ENCODE measurements at places on chromosomes 12 and 14.

GRCh38 chr12:9669534-9669933 is at the start of gene CLEC2D:
Gene CLEC2D, plus strand, starts transcription at chr12:9669713. Its CDS starts 22 bp downstream, at chr12:9669735.
- DNase-seq = peak; percentile 71

- DNase-seq = no peak
These were observed 42.7 kb downstream of the RIN3 start for GRCh38 chr14:92556255-92556741.

GRCh38 chr12:55847033-55847432 is 4.3 kb upstream of the MMP19 start:
- DNase-seq = no peak

DNA sequence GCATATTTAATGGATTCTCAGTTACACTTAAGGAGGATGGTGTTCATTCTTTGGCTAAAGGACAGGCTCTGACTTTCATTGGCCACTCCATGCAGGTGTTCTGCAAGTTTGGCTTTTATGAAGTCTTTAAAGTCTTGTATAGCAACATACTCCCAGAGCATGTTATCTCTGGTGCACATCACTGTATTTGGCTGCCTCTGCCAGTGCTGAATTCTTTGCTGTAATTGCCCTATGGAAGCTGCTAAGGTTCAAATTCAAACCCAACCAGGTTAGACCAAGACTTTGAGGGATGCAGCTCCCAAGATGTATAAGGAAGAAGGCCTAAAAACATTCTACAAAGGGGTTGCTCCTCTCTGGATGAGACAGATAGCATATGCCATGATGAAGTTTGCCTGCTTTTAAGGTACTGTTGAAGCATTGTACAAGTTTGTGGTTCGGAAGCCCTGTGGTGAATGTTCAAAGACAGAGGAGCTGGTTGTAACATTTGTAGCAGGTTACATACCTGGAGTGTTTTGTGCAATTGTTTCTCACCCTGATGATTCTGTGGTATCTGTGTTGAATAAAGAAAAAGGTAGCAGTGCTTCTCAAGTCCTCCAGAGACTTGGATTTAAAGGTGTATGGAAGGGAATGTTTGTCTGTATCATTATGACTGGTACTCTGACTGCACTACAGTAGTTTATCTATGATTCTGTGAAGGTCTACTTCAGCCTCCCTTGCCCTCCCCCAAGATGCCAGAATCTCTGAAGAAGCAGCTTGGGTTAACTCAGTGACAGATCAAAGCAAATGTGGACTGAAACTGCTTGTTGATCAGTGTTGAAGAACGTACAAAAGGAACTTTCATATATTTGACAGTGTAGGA is 19.4 kb downstream of the TMEM116 start:
- peak; percentile 62 for DNase-seq

GRCh38 chr12:108611884-108612415 is 14.1 kb upstream of the TMEM119 start:
- DNase-seq = peak; percentile 38

- no peak for DNase-seq
These were observed 13.5 kb upstream of the SCFD1 start for GRCh38 chr14:30608533-30609006.

- DNase-seq = no peak
These were observed 22.8 kb upstream of the FBXO34 start for GRCh38 chr14:55248411-55248810.

DNA sequence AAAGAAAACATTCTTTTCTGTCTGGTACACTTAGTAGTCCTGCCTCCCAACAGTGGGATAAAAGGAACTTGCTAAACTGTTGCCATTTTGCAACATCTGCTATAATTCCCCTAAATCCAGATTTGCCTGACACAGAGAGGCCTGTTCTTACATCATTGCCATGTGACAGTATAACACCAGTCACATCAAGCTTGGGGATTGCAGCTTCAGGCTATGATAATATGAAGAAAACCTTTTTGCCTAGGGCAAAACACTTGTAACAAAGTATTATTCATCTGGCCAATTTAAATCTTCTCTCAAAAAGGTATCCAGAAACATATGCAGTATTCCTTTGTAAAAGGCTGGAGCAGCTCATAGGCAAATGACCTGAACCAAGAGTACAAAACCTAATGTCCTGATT is 80.9 kb upstream of the OTX2 start:
- no peak for DNase-seq

GRCh38 chr14:39580696-39581095 is 148.5 kb upstream of the FBXO33 start:
- DNase-seq = no peak

DNA sequence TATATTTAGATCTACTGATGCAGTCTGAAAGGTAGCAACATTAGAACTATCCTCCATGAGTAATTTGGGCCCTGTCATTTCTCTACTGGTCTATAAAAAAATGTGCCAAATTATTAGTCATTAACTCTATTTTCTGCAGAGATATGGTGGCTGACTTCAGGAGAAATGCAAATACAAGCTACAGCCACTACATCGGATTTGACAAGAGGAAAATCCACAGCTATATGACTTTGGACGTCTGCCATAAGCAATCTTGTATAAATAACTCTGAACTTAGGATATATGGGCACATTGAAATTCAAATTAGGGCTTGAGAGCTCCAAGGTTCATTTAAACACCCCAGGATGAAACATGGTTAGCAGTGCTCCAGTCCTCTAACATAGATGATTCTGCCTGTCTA is 983.0 kb upstream of the LRFN5 start:
- no peak for DNase-seq

- no peak for DNase-seq
These were observed 1224.1 kb upstream of the SEL1L start for GRCh38 chr14:82757776-82758175.

GRCh38 chr12:81079280-81080076 is 1.6 kb downstream of the ACSS3 start:
- no peak for DNase-seq

- DNase-seq = no peak
These were observed 306.2 kb upstream of the DIO3 start for GRCh38 chr14:101254805-101255764.

- DNase-seq = no peak
These were observed 63.3 kb downstream of the RASSF3 start for GRCh38 chr12:64673490-64674169.

- no peak for DNase-seq
These were observed 7.2 kb upstream of the ENDOU start for GRCh38 chr12:47732504-47732903.

DNA sequence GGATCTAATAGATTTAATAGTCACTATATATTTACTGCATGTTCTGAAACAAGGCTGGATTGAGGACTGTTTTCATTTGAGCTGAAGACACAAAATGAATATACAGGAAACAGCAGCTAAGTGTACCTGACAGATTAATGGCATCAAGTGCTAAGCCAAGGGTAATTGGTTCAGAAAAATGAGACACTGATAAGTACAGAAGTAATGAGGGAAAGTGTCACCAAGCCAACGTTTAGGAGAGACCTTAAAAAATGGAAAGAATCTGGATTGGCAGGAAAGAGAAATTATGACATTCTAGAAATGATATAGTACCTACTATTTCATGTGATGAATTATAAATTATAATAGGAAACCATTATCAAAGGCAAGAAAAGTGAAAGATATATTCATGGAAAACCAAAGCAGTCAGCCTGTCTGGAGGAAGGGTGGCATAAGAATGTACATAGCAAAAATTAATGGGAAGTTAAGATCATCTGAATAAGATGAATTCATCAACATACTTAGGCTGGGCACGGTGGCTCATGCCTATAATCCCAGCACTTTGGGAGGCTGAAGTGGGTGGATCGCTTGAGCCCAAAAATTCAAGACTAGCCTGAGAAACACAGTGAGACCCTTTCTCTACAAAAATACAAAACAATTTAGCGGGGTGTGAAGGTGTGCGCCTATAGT is 21.0 kb upstream of the DUSP16 start:
- no peak for DNase-seq

- DNase-seq = no peak
These were observed 394.0 kb downstream of the TMEM117 start for GRCh38 chr12:44229846-44230245.

DNA sequence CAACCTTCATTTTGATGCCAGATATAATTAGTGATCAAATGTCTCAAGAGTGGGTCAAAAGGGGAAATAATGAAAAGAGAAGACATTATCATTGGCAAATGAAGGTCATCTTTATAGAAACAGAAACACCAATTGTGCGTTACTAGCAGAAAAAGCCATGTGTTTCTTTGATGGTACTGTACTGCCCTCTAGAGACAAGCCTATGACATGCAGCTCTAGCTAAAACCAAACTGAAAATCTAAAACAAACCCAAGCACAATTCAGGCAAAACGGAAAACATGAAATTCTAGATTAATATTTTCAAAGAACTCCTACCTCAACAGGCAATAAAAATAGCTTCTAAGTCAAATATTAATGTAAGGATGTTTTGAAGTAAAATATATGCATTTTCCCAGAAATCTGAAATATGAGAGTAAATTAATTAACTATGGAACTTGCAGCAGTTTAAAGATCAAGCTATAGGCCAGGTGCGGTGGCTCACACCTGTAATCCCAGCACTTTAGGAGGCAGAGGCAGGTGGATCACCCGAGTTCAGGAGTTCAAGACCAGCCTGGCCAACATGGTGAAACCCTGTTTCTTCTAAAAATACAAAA is 115.4 kb downstream of the KLHL28 start:
- peak; percentile 7 for DNase-seq

- no peak for DNase-seq
These were observed 84.7 kb upstream of the RFX4 start for GRCh38 chr12:106498056-106498455.

DNA sequence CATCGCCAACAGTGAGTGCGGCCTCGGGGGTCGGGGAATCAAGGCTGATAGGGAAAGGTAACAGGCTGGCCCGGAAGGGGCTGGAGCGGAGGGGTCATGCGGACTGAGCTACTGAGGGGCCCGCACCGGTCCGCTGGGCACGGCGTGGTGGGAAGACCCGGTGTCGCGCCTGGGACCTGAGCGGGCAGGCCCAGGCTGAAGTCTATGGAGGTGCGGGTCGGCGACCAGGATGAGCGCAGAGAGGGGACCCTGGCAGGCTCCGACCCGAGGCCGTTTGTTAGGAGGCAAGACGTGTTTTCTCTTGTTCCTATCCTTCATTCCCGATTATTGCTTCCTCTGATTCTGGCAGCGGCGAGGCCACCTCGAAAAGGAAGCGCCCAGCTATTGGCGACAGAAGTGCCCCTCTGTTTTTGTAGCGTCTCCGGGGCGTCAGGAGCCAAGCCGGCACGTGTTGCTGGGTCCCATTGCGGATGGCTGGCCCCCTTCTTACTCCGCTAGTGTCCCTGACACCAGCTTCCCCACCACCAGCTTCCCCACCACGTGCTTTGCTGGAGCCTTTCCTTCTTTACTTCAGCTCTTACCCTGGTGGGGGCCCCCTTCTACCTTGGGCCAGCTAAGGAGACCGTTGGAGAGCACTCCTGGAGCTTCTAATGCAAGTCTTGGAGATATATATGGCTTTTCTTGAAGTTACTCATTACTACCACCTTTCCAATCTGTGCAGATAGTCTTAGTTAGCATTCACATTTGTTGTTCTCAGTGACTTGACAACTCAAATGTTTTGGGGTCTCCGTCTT is 653 bp downstream of the PA2G4 start:
- no peak for DNase-seq

DNA sequence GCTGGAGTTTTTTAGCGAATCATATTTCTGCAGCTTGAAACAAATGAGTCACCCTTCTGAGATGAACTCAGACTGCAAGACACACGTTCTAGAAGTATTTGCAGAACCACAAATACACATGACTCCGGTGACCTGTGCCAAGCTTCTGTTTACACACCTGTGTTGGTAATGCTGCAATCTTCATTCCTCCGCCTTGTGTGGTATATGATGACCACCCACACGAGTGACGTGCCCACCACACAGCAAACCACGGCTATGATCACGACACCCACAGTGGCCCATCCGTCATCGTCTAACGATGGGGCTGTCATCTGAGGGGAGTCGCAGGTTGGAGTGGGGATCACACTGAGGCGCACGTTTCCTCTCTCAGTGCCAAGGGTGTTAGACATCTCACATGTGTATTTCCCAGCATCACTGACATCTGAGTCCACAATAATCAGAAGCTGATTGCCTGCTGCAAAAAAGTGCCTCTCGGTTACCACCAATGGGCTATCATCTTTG is 43.0 kb downstream of the LRIG3 start:
- DNase-seq = no peak

- DNase-seq = no peak
These were observed 40.5 kb downstream of the ALKBH1 start for GRCh38 chr14:77667331-77667730.

GRCh38 chr12:74614426-74614825 is 76.8 kb downstream of the ATXN7L3B start:
- no peak for DNase-seq

DNA sequence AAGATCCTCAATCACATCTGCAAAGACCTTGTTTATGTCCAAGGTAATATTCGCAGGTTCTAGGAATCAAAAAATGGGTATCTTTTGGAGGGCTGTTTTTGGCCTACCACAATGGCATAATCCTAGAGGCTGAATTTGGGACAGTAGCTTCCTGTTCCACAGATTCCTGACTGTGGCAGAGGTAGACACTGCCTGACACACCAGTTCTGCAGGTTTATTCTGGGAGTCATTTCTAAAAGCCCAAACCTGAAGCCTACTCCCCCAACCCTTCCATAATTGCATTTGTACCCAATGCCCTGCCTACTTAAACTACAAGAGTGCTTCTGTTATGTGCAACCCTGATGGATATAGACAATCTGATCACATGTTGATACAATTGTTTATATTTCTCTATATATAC is 378.9 kb downstream of the PCNX1 start:
- no peak for DNase-seq

DNA sequence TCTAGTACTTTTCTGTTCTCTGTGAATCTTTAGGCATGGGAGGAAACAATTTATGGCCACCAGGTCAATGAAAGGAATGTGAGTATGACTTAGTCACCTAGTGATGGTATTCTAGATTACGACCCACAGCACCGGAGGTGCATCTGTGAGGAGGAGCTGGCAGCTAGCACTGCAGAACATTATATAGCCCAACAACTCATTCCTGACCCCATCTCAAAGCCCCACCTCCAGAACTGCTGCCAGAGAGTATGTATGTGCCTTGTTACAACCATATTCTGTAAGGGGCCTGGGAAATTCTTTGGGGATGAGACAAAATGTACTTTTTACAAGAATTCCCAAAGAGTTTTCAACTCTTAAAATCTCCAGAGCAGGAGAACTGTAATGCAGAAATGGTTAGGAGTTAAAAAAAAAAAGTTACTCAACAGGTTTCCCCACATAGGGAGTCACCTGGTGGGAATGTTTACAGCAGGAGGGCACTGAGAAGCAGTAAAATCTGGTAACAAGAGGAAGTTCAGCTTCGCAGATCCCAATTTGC is 34.9 kb upstream of the CERS5 start:
- DNase-seq = no peak

Data from central memory CD4-positive, alpha-beta T cell (primary cell).